Naive B cell (primary cell): ENCODE measurements at places on chromosomes 16 and 17. TPM values are rescaled to one million over a fixed set of nuclear protein-coding genes. Genes with fewer than 3 reads are reported as not detected.

The KRTAP2-1 gene
- polyA plus RNA-seq = not detected

The TEKT1 gene
- not detected for polyA plus RNA-seq

The CD7 gene
- not detected for polyA plus RNA-seq

The CEP112 gene
- 1.4 TPM for polyA plus RNA-seq

The FOXN1 gene
- polyA plus RNA-seq = not detected

The KCNH4 gene
- not detected for polyA plus RNA-seq

The KRT28 gene
- not detected for polyA plus RNA-seq

The CDH8 gene
- polyA plus RNA-seq = not detected

The KIF2B gene
- not detected for polyA plus RNA-seq

The CTRB2 gene
- not detected for polyA plus RNA-seq

The ASPA gene
- polyA plus RNA-seq = not detected

The OR4D1 gene
- 0.07 TPM for polyA plus RNA-seq

The ACLY gene
- 63.5 TPM for polyA plus RNA-seq

The KCTD2 gene
- polyA plus RNA-seq = 6.7 TPM

The SLC38A8 gene
- not detected for polyA plus RNA-seq

The BMERB1 gene
- not detected for polyA plus RNA-seq

The ACBD4 gene
- 22.0 TPM for polyA plus RNA-seq

The SRCIN1 gene
- polyA plus RNA-seq = not detected

The KRTAP4-6 gene
- polyA plus RNA-seq = not detected

The RAPGEFL1 gene
- 0.40 TPM for polyA plus RNA-seq

The FNDC8 gene
- not detected for polyA plus RNA-seq

The TMEM231 gene
- 0.21 TPM for polyA plus RNA-seq

The TBC1D26 gene
- polyA plus RNA-seq = not detected

The NUDT7 gene
- 22.7 TPM for polyA plus RNA-seq

The IL21R gene
- polyA plus RNA-seq = 57.5 TPM

The P2RX5 gene
- 377 TPM for polyA plus RNA-seq

The SLC5A11 gene
- not detected for polyA plus RNA-seq

The KCNJ18 gene
- polyA plus RNA-seq = not detected

The CD300LB gene
- polyA plus RNA-seq = 0.14 TPM

The WDR81 gene
- 8.7 TPM for polyA plus RNA-seq

The ZNF385C gene
- 0.21 TPM for polyA plus RNA-seq

The CD300H gene
- polyA plus RNA-seq = 0.94 TPM

The GLIS2 gene
- polyA plus RNA-seq = not detected

The PIK3R6 gene
- polyA plus RNA-seq = 0.30 TPM

The KCNJ2 gene
- polyA plus RNA-seq = not detected

The OR1F1 gene
- not detected for polyA plus RNA-seq

The HCFC1R1 gene
- polyA plus RNA-seq = 16.9 TPM

The SMIM22 gene
- not detected for polyA plus RNA-seq

The TBC1D3B gene
- 0.73 TPM for polyA plus RNA-seq

The MARCHF10 gene
- not detected for polyA plus RNA-seq

The ORC6 gene
- 2.1 TPM for polyA plus RNA-seq

The RGS9 gene
- not detected for polyA plus RNA-seq

The SENP3 gene
- 18.2 TPM for polyA plus RNA-seq

The XAF1 gene
- 22.8 TPM for polyA plus RNA-seq

The ULK2 gene
- polyA plus RNA-seq = 1.4 TPM

The BAHCC1 gene
- polyA plus RNA-seq = not detected

The TNFSF13 gene
- 32.2 TPM for polyA plus RNA-seq

The LGALS9 gene
- polyA plus RNA-seq = 108 TPM

The TEX14 gene
- 0.26 TPM for polyA plus RNA-seq

The ENPP7 gene
- polyA plus RNA-seq = not detected

The MLYCD gene
- 0.15 TPM for polyA plus RNA-seq

The TPSG1 gene
- not detected for polyA plus RNA-seq

The ZP2 gene
- polyA plus RNA-seq = not detected

The HOXB7 gene
- polyA plus RNA-seq = 0.58 TPM
